NCI-H2029 treated with DMSO at 0.1 percent for 48 hours (cell line): ENCODE measurements at places on chromosomes 7 and 10.

- no peak for DNase-seq
Observed at GRCh38 chr10:119655566-119656001, 4.4 kb downstream of the BAG3 start.

GRCh38 chr7:145293754-145294153 is 457.9 kb upstream of the TPK1 start:
- no peak for DNase-seq

DNA sequence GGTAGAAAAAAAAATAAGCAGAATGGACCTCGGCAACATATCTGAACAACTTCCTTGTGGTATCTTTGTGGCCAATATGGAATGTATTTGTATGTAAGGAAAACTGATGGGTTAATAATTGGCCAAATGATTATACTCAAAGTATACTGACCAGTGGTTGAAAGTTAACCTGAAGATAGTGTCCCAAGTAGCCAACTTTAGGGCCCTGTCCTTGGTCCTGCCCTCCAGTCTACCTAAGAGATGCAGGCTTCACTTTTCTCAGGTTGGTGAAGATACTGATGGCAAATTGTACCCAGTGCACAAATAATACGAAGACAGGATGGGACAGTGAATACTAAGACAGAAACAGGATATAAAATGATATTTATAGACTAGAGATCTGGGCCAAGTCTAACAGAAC is 109.2 kb downstream of the SORCS3 start:
- DNase-seq: no peak

DNA sequence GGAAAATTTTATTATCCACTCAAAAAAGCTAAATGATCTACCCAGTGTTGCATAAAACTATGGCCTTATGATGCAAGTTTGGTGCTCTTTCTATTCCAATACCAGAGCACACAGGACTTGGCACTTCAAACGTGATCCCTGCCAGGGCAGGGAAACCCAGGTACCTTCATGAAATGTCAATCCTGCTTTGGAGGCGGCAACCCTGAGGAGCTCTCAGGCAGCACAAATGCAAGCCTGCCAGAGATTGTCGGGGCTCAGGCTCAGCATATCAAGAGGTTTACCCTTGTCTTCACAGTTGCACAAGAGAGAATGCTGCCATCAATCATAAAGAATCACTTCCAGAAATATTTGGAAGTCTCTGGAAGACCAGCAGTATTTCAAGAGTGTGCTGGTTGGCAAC is 151.5 kb downstream of the GLI3 start:
- no peak for DNase-seq

GRCh38 chr10:124955243-124955642 is 13.3 kb downstream of the ZRANB1 start:
- no peak for DNase-seq

- DNase-seq: no peak
Observed at GRCh38 chr10:123145542-123146012, 2.4 kb upstream of the HMX2 start.

GRCh38 chr10:21497177-21497807 is 28.2 kb downstream of the SKIDA1 start:
- DNase-seq: no peak

- no peak for DNase-seq
Observed at GRCh38 chr7:17462131-17462631, 163.7 kb downstream of the AHR start.

DNA sequence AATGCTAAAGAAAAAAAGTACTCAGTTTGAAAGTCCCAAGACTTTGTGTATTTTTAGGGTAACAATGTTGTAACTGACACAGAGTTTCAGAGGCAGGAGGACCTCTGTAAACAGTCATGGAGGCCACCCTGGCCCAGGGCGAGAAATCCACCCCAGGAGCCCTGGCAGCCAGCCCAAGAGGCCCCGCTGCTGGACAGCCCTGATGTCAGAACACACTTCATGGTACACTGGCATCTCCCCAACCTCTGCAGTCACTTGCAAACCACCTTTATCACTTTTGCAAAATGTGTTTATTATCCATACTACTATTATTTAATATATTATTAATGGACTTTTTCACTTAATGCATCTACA is 30.2 kb downstream of the C10orf143 start:
- DNase-seq: no peak

GRCh38 chr7:44114586-44115310 is 8.6 kb downstream of the POLD2 start:
- DNase-seq: no peak

DNA sequence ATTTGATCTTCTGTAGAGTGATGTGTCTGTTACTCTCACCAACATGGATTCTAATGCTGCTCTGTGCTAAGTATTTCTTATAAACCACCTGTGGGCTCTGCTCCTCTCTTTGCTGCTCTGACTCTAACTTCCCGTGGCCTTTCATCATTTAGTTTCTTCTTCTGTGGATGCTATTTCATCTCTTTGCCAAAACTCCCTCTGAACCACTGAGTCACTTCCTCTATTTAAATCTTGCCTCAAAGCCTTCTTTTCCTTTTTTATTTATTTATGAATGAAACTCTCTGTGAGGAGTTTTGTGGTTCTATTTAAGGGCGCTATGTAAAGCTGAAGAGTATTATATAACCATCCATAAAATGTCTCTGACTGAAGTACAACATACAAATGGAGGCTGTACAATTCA is 538.5 kb downstream of the SUGCT start:
- no peak for DNase-seq

GRCh38 chr10:96978621-96979154 is 146.6 kb downstream of the LCOR start:
- no peak for DNase-seq

GRCh38 chr7:127819975-127820731 is 168.2 kb downstream of the SND1 start:
- DNase-seq: no peak

DNA sequence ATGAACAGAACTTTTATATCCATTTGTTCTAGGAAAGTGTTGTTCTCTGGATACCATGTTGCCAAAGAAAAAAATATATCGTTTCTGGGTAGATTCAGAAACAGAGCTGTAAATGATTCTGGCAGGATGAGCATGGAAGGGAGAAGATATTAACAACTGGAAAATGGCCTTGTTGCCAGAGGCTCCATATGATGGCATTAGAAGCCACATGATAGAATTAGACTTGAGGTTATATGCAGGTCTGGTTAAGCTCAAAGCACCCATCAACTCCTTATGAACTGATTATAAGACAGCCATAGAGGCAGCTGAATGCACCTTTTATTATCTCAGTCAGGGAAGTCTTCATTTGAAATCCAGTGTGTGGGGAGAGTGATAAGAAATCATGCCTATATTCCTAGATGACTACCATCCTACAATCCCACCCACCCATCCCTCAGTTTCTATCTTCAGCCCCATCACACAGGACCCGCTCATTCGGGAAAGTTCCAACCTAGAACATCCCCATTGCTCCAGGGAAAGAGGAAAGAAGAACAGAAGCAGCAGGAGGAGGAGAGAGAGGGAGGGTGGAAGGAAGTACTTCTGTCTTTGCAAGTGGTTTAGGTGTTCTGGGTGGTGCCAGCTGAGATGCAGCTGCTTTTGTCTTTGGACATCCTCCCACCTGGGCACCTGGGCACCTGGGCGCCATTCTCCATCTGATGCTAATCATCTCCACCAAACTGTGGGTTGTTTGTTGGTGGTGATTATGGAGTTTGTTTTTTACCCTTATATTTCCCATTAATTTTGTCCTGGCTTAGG is 25.5 kb upstream of the TRIL start:
- no peak for DNase-seq

GRCh38 chr7:76234931-76235441 is 33.3 kb downstream of the SRRM3 start:
- no peak for DNase-seq
